Stimulated activated CD8-positive, alpha-beta memory T cell treated with anti-CD3 and anti-CD28 coated beads, Interleukin-4, amount 100 ng/mL, for 4 hours (primary cell): ENCODE measurements at places on chromosomes 7 and 10.

DNA sequence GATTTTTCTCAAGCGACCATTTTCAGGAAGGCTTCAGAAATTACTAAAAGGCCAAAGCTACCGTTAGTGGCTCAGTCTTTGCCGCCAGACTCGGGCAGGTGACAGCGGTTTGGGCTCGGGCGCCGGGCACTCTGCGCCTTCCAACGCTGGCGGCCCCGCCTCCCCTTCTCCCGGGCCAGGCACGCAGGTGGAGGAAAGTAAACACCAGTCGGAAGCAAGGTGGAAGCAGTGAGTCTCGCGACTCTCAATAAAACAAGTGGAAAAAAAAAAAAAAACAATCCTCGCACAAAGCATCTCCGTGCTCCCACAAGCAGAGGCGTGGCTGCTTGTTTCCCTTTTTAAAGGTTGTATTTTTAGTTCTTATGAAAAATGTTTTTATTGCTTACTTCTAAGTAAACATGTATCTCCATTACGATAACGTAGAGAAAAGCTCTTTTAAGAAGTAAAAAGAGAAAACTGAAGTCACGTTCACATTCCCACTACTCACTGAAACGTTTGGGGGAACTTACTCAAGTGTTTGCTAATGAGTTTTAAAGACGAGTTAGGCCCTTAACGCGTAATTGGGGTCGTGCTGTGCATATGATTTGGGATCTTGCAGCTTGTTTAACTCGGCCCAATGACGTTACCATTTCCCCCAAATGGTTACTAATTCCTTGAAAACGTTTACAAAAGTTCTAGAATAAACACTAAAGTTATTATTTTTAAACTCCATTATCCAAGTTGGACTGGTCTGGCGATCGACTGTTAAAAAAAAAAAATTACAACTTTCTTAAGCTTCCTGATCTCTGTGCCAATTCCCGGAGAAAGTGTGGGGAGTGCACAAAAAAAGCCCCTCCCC, 864 bp downstream of the CDCA7L start:
- no peak for DNase-seq

- no peak for DNase-seq
Measured at GRCh38 chr10:22646388-22646853, 68.0 kb downstream of the PIP4K2A start.

DNA sequence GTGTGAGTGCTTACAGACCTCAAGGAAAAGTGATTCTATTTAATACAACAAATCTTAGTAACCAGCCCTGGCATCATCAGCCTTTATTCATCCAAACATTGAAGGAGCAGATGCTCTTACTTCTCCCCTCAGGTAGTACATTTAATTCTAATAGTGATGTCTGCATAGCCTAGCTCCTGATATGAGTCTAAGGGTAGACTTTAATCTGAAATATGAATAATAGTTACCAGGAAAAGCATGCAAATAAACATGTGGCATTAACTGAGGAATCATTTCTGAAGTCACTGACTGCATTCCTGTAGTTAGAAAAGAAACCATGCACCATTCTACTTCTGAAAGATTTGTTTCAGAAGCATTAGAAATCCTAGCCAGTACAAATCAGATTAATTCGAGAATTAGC, 25.7 kb upstream of the LMBR1 start:
- no peak for DNase-seq

- DNase-seq: no peak
Measured at GRCh38 chr7:95718577-95719410, 53.6 kb upstream of the DYNC1I1 start.

GRCh38 chr10:91642831-91643692, 10.2 kb upstream of the PPP1R3C start:
- DNase-seq: no peak

GRCh38 chr7:91832493-91833045, 47.9 kb downstream of the MTERF1 start:
- DNase-seq: no peak

DNA sequence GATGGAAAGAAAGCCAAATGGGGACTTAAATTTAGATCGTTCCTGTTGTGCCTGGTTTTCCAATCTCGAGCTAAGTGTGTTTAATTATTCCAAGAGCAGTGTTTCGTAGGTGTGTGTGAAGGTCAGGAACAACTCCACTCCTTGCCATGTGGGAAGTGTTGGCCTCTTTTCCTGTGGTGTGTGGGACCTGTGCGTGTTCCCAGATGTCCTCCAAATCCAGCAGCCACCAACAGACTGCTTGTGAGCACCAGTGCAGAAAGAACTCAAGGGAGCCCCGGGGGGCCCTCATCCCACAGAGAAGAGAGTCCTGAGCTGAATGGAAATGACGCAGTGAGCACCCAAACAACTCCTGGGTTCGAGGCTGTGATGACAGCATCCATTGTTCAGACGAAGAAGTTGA, 227.7 kb downstream of the TMEM178B start:
- DNase-seq: no peak

DNA sequence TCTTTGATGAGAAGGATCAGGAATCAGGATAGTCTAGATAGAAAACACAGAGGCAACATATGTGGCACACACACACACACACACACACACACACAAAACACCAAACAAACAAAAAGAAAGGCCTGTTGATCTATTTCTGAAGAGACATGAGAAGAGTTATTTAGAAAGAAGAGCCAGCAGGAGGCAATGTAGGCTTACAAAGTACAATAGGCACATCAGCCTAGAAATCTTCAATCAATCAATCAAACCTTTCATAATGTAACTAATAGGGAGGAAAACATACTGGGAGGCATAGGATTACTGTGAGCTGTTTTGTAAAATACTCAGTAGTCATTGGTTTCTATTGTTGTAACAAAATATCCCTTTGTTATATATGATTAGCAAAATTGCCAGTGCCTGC, 47.3 kb upstream of the TES start:
- DNase-seq: no peak

DNA sequence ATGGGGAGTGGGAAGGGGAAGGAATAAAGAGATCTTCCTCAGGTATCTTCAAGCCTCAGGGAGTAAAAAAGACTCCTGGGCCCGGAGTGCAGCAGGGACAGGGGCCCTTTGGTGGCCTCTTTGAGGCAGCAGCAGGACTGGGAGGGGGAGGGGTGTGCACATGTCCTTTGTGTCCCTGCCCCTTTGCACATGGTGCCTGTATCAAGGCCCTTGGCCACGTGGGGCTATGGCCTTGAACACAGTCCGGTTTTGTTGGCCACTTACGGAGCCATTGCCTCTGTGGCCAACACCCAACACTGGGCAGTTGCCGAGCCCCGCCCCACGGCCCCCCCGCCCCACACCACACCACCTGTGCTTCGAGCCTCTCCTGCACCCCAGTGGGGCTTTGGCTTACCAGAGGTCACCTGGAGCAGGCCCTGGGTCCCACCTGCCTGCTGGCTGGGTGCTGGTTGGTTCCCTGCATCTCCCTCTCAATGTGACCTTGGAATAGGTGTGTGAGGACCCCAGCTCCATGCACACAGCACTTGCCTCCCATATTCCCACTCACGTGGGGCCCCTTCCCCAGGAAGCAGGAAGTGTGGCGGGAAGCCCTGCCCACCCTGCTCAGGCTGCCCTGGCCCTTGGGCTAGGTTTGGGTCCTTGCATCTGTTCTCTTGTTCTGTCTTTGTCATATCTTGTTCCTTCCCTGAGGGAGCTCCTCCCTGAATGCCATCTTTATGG, 5.4 kb downstream of the SAP25 start:
- DNase-seq: no peak

- DNase-seq: no peak
Measured at GRCh38 chr10:6044060-6044459, 18.1 kb downstream of the IL2RA start.

DNA sequence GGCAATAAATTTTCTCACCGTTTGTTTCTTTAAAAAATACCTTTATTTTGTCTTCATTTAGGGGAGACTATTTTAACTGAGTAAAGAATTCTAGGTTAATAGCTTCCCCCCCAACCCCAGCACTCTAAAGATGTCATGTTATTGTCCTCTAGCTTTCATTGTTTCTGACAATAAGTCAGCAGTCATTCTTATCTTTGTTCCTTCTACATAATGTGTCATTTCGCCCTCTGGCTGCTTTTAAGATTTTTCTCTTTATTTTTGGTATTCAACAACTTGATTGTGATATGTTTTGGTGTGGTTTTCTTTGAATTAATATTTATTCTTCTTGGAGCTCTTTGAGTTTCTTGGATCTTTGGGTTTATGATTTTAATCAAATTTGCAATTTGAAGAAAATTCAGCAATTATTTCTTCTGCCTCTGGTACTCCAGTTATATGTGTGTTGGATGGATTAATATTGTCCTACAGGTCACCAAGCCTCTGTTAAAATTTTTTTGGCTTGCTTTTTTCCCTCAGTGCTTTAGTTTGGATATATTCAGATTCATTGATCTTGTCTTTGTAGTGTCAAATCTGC, 64.6 kb upstream of the ELN start:
- no peak for DNase-seq

DNA sequence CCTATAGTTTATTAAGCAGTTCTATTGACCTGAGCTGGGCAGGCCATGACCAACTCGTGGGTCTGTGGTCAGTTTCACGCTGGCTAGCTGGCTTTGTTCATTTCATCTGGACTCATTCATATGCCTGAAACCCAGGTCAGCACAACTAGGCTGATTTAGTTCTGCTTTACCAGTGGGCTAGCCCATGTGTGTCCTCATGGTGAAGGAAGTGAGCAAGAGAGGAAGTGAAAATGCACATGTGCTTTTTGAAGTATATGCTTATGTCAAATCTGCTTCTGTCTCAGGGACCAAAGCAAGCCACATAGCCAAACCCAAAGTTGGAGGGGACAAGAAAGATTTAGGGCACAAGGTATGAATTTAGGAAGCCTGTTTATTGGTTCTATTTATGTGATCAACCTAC, 154.5 kb downstream of the RNF133 start:
- no peak for DNase-seq

GRCh38 chr7:151113344-151114150, 27.3 kb downstream of the AGAP3 start:
- no peak for DNase-seq

- DNase-seq: no peak
Measured at GRCh38 chr10:42999385-43000020, 77.4 kb upstream of the RET start.

GRCh38 chr7:144787127-144787526, 48.7 kb downstream of the TPK1 start:
- DNase-seq: no peak

GRCh38 chr10:687583-688311, 1.7 kb downstream of the DIP2C start:
- DNase-seq: no peak

DNA sequence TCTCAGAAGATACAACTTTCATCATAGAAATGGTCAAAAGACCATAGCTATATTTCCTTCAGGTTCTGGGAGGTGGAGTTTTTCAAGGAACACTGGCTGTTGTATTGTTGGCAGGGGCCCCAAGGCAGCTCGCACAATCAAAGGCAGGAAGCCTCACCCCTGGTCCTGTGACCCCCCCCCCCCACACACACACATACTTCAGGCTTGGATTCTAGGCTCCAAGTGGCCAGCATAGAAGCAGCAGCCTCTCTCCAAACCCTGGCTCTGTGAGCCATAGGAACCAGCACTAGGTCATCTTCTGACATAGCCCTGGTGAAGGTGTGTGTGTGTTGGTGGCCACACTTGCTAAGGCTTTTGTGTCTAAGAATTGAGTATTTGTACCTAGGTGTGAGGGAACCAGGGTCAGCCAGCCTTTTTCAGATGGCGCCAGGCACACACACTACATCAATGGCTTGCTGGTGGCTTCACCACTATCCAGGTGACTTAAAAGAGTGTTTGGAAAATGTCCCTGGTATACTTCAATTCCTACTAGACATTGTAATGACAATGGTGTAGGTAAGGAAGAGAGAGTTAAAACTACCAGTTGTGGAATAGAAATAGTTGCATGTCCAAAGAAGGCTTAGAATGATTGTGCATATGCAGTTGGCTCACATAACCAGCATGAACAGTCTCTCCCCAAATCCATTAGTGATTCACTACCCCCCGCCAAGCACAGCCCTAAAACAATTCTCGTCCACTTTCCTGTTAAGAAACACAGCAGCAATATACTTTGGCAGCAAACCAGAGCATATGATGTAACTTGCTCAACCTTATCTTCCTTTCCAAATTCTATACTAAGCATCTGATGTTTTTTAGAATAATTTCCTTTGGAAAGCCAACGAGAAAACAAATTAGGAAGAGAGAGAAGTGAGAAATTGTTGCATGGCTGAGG, 91.3 kb downstream of the AVL9 start:
- no peak for DNase-seq

DNA sequence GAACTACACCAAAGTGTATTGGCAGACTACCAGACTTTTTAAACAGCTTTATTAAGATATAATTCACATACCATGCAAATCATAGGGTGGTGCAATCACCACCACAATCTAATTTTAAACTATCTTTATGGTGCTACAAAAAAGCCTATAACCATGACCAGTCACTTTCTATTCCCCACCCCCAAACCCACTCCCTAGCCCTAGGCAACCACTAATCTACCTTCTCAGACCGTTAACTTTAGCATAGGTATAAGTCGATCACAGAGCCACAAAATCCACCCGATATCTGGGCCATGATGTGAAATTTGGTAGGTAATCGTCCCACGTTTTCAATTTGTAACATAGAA, 536 bp upstream of the POM121 start:
- DNase-seq: no peak

- no peak for DNase-seq
Measured at GRCh38 chr10:76883596-76883995, 754.0 kb downstream of the KCNMA1 start.

DNA sequence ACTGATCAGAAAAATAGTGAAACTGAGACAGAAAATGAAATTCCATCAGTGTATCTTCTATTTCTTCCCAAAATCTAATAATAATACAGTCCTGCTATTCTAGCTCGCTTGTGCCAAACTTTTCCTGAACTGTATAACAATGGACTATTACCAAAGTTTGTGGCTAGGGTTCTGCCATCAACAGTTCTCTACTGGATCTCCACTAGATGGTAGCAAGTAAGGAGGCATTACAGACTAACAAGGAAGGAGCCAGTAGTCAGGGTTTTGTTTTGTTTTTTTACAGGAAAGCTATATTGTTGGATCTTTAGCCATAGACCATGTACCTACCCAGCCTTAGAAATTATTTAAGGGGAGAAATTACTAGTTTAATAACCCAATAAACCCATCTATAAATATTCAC, 10.8 kb downstream of the MTERF1 start:
- DNase-seq: no peak

DNA sequence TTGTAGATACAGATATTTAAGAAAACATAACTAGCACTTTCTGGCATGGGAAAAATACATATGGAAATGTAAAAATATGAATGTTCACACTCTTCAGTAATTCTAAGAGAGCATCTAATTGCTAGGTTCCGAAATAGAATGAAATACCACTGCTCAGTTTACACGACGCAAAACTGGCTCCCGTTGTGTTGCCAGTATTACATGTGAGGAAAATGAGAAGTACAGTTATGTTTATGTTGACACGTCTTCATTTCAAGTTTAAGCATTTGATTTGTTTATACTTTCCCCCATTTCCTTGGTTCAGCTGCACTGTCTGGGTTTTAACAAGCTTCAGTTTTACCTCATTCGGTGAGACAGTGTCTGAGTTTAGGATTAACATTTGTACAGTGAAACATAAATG, 275.8 kb upstream of the SEMA3D start:
- no peak for DNase-seq

DNA sequence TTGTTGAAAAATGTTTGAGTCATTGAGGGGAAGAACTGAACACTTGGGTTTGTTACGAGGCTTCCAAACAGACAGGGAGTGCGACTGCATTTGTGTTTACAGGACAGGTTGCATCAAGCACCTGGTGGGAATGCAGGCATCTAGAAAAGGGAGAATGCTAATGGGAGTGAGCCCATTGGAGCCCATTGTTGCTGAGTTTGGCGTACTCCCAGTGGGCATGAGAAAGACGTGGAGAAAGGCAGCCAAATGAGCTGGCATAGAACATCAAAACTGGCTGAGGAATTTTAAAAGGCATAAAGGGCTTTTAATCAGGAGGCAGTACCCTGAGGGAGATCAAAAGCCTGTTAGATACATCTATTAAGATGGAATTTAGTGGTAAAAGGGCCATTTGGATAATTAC, 171.6 kb upstream of the NPSR1 start:
- DNase-seq: no peak
